ENCODE measurements at places on chromosomes 2 and 18.

DNA sequence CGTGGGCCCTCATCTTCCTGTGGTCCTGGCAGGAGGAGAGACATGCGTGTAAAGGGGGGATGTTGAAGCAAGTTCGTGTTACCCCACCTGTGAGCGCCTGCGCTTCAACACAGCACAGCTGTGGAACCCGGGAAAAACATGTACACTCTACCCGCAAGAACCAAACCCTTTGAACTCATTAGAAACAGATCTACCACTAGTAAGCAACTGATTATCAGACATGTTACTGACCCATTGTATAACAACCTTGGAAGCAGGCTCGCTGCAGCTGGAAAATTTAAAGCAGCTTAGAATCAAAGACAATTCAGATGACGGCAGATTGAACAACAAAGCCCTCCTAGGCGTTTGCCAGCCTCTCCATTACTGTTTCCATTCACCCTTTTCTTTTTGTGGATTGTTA lies 771.7 kb upstream of the SALL3 start:
- no peak for DNase-seq

DNA sequence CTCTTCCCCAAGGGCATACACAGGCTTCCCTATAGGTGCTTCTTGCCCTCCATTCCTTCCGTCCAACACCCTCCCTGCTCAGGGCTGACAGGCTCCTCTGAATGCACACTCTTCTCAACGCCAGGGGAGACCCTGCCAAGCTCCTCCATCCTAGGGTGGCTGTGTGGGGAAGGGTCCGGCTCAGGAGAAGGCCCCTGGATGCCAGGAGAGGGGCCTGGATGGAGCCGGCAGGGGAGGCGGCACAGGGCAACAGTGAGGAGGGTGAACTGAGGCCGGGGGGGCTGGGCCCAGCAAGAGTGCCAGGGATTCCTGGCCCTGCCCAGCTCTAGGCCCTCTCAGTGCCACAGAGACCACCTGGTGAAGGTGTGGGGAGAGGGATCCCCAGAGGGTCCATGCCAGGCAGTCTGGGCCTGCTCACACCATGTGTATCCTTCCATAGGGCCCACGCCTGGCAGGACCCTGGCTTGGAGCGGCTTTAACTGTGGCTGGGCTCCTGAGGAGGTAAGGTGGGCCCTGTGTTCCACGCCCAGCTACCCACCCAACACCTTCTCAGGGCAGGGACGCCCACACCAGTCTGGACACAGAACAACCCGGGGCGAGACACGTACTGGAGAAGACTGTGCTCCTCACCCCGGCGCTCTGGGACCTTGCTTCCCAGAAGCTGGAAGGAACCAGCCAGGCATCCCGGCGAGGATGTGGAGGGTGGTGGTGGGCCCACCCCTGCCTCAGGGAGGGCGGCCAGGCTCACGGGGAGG lies 26.6 kb downstream of the HS6ST1 start:
- DNase-seq, result no peak

- no peak for DNase-seq
Measured at GRCh38 chr2:47227532-47228279, 72.6 kb upstream of the STPG4 start.

DNA sequence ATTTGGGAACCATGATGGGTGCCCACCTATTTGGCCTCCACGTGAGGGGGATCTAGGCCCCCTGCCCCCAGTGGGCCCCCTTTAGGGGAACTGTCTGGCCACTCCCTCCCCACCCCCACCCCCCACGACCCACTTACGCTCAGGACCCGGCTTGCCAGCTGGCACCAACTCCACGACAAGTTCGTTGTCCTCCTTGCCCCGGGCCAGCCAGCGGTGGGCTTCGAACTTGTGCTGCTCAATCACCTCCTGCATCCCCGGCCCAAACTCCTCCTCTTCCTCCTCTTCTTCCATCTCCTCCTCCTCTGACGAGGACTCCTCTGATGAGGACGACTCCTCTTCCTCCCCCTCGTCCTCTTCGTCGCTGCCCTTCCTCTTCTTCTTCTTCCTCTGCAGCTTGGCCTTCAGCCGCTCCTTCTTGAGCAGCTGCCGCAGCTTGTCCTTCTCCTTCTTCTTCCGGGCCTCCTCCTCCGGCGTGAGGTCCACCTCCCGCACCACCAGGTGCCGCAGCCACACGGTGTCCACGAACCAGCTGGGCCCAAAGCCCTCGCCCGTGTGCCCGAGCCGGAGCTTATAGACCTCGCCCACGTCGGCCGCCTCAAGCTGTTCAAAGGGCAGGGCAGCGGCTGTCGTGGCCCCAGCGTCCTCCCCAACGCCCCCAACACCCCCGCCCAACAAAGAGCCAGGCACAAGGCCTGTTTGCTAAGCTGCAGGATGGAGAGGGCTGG lies 96.9 kb downstream of the LOXHD1 start:
- DNase-seq, result no peak

- DNase-seq, result no peak
Measured at GRCh38 chr2:16763056-16763455, 97.4 kb upstream of the CYRIA start.

DNA sequence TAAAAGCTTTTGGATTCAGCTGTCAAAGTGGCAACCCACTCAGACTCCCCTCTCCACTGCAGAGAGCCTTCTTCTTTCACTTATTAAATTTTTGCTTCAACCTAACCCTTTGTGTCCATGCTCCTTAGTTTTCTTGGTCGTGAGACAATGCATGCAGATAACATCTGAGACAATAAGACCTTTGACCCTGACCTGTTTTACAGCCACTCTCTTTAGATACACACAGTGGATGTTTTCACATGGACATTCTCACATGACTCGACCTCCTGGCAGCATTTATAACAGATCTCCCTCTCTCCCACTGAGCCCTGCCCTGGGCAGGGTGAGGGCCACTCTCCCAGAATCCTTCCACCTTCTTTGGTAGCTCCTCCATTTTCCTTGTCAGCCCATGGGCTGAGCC lies 30.4 kb upstream of the IL36G start:
- no peak for DNase-seq

DNA sequence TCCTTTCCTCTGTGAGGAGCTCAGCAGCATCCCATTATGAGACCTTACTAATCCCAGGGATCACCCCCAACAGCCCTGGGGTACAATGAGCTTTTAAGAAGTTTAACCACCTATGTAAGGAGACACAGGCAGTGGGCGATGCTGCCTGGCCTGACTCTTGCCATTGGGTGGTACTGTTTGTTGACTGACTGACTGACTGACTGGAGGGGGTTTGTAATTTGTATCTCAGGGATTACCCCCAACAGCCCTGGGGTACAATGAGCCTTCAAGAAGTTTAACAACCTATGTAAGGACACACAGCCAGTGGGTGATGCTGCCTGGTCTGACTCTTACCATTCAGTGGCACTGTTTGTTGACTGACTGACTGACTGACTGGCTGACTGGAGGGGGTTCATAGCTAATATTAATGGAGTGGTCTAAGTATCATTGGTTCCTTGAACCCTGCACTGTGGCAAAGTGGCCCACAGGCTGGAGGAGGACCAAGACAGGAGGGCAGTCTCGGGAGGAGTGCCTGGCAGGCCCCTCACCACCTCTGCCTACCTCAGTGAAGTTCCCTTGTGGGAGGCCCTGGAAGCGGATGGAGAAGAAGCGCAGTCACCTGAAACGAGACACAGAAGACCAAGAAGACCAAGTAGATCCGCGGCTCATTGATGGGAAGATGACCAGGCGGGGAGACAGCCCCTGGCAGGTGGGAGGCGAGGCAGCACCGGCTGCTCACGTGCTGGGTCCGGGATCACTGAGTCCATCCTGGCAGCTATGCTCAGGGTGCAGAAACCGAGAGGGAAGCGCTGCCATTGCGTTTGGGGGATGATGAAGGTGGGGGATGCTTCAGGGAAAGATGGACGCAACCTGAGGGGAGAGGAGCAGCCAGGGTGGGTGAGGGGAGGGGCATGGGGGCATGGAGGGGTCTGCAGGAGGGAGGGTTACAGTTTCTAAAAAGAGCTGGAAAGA lies 7.6 kb downstream of the PROC start:
- no peak for DNase-seq

GRCh38 chr2:20698916-20699613 lies 32.1 kb downstream of the GDF7 start:
- DNase-seq, result no peak

DNA sequence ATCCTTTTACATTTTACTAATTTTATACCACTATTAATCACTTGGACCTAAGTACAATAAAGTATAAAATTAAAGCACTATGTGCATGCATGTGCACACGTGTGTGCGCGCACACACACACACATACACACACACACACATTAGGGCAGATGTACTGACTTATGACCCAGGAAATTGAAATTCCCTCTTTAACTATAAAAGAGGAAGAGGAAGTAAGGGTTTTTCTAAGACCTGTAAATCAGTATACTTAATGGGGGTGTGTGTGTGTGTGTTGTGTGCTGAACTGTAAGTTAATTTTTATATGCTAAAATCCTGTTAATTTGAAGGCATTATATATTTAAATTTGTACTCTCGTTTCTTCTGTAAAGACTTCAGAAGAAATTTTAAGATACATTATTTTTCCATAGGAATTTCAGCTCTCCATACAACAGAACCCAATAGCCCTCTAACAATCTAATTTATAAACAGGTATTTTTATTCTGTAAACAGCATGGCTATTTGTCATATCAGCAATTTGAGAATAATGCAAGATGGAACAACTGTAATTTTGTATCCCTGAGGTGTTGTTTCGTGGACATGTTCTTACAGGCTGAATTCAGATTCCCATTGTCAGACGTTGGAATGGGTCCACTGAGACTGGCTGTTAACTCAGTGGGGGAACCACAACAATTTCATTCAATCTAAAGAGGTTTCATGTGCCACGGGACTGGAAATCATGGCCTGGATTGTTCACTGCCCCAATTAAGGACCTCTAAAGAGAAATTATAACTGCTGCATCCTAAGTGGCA lies 90.9 kb downstream of the PLA2R1 start:
- DNase-seq, result no peak

GRCh38 chr2:18771212-18771611 lies 181.8 kb upstream of the NT5C1B start:
- DNase-seq, result no peak

DNA sequence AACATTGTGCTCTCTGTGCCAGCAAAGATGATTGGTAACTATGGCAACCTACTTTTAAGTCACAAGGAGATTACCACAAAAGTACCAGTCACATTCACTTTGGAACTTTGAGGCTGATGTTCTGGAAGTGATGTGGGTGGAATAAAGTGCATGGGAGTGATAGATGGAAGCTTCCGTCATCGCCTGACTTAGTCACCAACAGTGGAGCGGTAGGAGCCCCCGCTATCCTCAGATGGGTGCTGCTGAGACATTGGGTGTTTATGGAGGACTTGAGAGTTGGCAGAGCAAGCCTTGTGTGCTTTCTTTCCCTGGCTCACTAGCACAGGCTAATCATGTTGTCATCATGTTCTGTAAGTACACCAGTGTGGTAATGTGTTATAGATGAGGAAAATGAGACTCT lies 4.6 kb downstream of the PPP1R7 start:
- DNase-seq, result no peak

DNA sequence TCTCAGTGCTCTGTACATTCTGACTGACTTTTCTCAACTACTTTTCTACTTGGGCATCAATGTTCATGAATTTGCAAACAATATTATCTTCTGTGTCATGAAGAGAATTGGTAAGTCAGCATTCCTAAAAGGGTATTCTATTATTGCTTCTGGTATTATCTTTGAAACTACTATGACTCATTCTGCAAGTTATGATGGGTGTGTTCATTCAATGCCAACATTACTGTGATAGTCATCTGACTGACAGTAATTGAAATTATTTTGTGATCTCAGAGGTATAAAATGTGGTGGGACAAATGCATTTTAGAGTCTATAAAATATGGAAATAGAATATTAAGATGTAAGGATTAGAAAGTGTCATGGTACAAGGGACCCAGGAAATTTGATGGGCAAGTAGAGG lies 736.0 kb upstream of the CELF4 start:
- DNase-seq, result no peak

GRCh38 chr2:55365303-55365702 lies 54.4 kb downstream of the CCDC88A start:
- DNase-seq, result no peak

DNA sequence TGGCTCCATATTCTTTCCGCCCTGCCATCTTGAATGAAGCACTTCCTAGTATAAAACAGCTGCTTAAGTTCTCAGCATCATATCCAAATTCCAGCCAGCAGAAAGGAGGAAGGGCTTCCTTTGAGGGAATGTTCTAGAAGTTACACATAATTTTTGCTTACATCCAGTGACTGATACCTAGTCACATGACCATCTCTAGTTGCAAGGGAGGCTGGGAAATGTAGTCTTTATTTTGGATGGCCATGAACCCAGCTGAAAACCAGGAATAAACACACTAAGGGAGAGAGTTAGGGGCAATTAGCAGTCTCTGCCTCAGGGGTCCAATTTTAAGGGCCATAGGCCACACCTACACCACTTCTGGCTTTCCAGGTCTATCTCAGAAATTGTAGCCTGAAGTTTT lies 57.8 kb upstream of the LMAN1 start:
- DNase-seq, result no peak

DNA sequence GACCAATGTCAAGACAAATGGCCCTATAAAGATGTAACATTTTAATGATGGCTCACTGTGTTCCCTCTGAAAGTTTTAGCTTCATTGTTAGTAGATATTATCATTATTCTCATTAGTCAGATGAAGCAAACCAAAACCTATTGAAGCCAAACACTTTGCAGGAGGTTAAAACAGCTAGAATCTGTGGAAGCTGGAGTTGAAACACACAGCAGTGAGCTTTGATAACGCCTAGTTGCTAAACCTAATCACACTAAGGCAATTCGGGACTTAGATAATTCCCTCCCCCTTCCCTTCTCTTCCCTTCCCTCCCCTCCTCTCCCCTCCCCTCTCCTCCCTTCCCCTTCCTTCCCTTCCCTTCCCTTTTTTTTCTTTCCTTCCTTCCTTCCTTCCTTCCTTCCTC lies 165.7 kb downstream of the TRIB2 start:
- no peak for DNase-seq

- DNase-seq, result no peak
Measured at GRCh38 chr2:83990636-83991035, 468.4 kb downstream of the SUCLG1 start.

Measured in endothelial cell (in vitro differentiated cells).